ENCODE measurements at places on chromosomes 11 and 22. TPM values are rescaled to one million over a fixed set of nuclear protein-coding genes. Genes with fewer than 3 reads are reported as not detected.

DNA sequence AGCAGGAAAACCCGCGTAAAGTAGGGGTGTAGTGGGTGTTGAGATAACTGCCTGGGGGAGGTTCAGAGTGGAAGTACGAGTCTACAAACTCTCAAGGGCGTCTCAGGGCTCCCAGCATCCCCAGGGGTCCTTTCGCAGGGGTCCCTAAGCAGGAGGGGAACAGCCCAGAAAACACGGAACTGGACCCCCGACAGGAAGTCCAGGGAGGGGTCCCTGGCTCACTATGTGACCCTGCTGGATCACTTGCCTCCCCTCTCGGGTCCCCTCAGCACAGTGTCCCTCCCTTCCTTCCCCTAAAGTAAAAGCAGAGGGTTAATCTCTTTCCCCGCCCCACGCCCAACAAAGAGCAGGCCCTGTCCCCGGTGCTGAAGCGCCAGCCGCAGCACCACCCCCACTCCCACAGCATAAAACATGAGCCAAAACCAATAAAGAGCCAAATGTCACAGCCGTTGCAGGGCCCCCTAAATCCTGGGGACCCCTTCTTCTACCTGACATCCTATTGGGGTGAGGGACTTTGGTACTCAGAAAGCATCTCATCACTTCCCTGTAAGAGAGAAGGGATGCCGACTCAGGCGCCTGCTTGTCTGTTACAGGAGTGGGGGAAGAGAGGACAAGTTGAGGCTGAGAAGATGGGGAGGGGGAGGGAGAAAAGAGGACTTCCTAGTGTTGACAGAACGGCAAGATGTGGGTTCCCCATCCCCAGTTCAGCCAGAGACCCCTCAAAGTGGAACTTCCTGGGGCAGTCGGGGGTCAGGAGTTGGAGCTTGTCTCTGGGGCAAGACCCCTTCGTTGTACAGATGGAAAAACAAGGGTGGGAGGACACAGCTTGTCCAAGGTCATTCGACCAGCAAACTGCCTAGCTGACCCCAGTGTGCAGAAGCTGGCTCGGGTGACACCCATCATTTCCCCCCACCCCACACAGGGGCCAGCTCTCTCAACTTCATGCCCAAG is 1.4 kb upstream of the NEFH start:
- H3K36me3 ChIP-seq, result no peaks in the 10 kb centered on the region
- H3K27me3 ChIP-seq, result peaks cover 41% of the 10 kb centered on the region
- H3K4me3 ChIP-seq, result no peak overlapping the region
- peaks cover 11% of the 10 kb centered on the region for H3K4me1 ChIP-seq

DNA sequence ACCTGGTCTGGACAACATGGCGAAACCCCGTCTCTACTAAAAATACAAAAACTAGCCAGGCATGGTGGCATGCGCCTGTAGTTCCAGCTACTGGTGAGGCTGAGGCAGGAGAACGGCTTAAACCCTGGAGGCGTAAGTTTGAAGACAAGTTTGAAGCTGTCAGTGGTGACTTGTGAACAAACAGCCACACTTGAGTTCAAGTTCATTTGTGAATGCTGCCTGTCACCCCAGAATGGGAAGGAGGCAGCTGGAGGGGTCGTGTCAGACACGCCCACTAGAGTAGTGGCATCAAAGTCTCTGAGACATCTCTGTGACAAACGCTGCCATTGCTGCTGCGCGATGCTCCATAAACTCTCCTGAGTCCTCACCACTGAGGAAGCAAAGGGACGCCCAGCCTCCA is 74.2 kb downstream of the DGCR2 start:
- peaks cover 26% of the 10 kb centered on the region for H3K4me1 ChIP-seq
- no peak for DNase-seq

- 0 out of 2 replicates have a peak, but pooled peaks cover 5% of the 10 kb centered on the region for H3K36me3 ChIP-seq
- no peaks in the 10 kb centered on the region for H3K4me1 ChIP-seq
- H3K4me3 ChIP-seq, result no peak overlapping the region
- no peak for DNase-seq
These were observed 273.6 kb downstream of the OPCML start for GRCh38 chr11:133258751-133259150.

GRCh38 chr11:27973851-27974536 is 134.0 kb downstream of the KIF18A start:
- H3K27ac ChIP-seq, result no peak overlapping the region
- no peak overlapping the region for H3K4me3 ChIP-seq
- peaks cover 67% of the 10 kb centered on the region for H3K4me1 ChIP-seq
- peaks cover 4% of the 10 kb centered on the region for H3K27me3 ChIP-seq
- H3K36me3 ChIP-seq, result no peaks in the 10 kb centered on the region
- no peak for DNase-seq

The CNTN5 gene
- total RNA-seq, result not detected

DNA sequence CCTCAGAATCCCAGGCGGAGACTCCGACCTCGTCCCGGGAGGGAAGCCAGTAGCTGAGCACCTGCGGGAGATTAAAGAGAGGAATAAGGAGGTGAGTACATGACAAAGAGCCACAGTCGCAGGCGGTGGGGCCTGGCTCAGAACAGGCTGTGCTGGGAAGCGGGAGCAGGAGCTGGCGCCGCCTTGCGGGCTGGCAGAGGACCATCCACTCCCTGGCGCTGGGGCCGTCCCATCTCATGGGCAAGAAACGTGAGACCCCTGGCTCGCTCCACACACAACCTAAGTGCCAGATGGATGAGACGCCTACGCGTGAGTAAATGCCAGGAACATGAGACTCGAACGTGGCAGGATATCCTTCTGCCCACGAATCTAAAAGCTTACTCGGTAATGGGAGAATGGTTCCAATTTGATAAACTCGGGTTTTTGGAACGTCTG is 6.3 kb downstream of the CEND1 start:
- no peaks in the 10 kb centered on the region for H3K27me3 ChIP-seq
- H3K4me3 ChIP-seq, result peak overlapping the region; percentile 12
- peak; percentile 74 for DNase-seq
- peaks cover 6% of the 10 kb centered on the region for H3K36me3 ChIP-seq
- H3K27ac ChIP-seq, result peak overlapping the region; percentile 69

The OR5B21 gene
- total RNA-seq, result not detected

The TRIM49 gene
- total RNA-seq, result not detected

DNA sequence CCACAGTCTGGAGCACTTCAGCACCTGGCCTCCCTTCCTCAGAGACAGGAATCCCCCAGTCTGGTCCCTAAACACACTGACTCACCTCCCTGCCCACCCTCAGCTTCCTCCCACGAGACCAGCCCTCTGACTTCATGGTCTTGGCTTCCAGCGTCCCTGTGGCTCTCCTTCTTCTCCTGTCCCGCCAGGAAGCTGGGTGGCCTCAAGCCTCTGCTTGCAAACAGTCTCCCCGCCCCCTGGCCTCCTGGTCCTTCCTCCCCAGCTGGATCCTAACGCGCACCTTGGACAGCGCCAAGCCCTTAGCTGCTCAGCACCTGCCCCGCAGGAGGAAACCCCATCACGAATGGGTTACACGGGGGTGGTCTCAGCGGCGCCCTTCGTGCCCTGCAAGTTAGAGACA is 4.5 kb downstream of the NCF4 start:
- DNase-seq, result no peak
- no peak overlapping the region for H3K4me3 ChIP-seq
- no peaks in the 10 kb centered on the region for H3K36me3 ChIP-seq
- H3K4me1 ChIP-seq, result no peaks in the 10 kb centered on the region

DNA sequence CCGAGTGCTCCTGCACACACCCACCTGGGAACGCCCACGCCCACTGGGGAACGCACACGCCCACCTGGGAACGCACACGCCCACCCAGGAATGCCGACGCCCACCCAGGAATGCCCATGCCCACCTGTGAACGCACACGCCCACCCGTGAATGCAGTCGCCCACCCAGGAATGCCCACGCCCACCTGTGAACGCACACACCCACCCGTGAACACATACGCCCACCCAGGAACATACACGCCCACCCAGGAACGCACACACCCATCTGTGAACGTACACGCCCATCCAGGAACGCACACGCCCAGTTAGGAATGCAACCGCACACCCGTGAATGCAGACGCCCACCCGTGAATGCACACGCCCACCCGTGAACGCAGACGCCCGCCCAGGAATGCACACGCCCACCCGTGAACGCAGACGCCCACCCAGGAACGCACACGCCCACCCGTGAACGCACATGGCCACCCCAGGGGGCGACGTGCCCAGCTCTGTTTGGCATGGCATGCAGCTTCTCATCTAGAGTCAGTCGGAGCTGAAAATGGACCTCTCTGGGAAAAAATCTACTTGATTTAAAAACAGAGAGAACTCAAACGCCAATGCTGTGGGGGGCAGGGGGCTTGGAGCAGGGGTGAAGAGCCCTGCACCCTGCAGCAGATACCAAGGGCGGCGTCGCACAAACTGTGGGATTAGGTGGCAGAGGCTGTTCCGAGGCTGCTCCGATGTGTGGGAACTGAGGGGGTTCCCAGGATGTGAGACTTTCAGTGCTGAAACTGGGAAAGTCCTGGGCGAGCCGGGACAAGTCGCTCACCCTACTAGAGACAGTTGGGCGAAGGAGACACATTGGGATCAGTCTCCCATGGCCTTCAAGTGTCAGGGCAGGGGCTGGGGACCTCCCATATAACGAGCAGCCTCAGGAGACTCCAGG is 83.3 kb downstream of the MYEOV start:
- H3K36me3 ChIP-seq, result peaks cover 22% of the 10 kb centered on the region
- H3K4me1 ChIP-seq, result peaks cover 6% of the 10 kb centered on the region
- peak overlapping the region; percentile 42 for H3K27ac ChIP-seq
- no peak for DNase-seq
- no peak overlapping the region for H3K4me3 ChIP-seq
- H3K27me3 ChIP-seq, result peaks cover 14% of the 10 kb centered on the region

The HEPACAM gene
- not detected for total RNA-seq

DNA sequence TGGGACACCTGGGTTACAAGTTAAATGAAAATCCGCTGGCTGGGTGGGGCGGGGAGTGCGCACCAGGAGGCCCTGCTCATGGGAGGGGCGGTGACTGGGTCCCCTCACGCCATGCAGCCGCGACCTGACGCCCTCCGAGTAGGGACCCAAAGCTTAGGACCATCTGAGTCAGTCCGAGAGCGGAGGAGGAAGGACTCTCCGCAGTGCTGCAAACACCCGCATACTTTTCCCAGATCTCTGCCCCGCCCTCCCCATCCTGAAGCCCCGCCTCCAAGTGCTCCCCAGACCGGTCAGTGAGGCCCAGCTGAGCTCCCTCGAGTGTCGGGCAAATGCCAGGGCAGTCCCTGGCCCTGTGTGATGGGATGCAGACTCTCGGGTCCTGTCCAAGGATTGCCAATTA is 6.6 kb upstream of the FLI1 start:
- H3K27ac ChIP-seq, result no peak overlapping the region
- no peak for DNase-seq
- peak overlapping the region; percentile 78 for H3K4me3 ChIP-seq
- peaks cover 40% of the 10 kb centered on the region for H3K27me3 ChIP-seq
- H3K36me3 ChIP-seq, result no peaks in the 10 kb centered on the region
- peaks cover 49% of the 10 kb centered on the region for H3K4me1 ChIP-seq

GRCh38 chr22:45460288-45461109 is 42.2 kb upstream of the FBLN1 start:
- no peaks in the 10 kb centered on the region for H3K27me3 ChIP-seq
- H3K27ac ChIP-seq, result no peak overlapping the region
- H3K4me1 ChIP-seq, result peaks cover 22% of the 10 kb centered on the region
- no peak for DNase-seq

DNA sequence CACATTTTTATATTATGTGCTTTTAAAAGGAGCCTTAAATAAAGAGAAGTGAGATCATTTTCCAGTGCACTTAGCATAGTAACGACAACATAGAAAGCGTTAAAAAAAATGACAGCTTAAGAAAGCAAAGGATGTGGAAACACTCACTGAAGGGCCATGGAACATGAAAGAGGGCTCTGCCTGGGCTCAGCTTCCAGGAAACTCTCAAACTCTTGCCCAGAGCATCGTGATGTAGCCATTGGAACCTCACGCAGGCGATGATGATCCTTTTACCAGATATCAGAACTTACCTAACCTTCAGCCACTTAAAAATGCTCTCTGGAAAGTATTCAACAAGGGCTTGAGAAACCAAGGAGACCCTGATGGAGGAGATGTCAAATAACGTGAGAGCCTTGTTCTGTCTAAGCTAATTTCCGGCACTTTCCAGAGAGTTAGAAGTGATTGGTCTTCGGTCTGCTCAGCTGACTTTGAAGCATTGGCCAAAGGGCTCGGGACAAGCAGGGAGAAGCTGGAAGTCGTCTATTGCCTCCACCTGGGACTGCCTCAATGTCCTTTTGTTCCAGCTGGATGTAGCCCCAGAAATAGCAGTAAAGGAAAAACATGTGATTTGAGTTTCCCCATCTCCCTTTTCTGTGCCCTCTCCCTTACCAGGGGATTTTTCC is 21.5 kb upstream of the ETS1 start:
- H3K27ac ChIP-seq, result no peak overlapping the region
- no peak overlapping the region for H3K4me3 ChIP-seq
- DNase-seq, result no peak
- H3K36me3 ChIP-seq, result no peaks in the 10 kb centered on the region
- H3K4me1 ChIP-seq, result no peaks in the 10 kb centered on the region

Measured in HFFc6 (cell line).